AG09309 (cell line): ENCODE measurements at places on chromosomes 12 and 14.

- DNase-seq = no peak
These were observed 234.5 kb downstream of the IPO8 start for GRCh38 chr12:30461026-30461615.

GRCh38 chr14:56331592-56332216 lies 213.5 kb downstream of the PELI2 start:
- no peak for DNase-seq

DNA sequence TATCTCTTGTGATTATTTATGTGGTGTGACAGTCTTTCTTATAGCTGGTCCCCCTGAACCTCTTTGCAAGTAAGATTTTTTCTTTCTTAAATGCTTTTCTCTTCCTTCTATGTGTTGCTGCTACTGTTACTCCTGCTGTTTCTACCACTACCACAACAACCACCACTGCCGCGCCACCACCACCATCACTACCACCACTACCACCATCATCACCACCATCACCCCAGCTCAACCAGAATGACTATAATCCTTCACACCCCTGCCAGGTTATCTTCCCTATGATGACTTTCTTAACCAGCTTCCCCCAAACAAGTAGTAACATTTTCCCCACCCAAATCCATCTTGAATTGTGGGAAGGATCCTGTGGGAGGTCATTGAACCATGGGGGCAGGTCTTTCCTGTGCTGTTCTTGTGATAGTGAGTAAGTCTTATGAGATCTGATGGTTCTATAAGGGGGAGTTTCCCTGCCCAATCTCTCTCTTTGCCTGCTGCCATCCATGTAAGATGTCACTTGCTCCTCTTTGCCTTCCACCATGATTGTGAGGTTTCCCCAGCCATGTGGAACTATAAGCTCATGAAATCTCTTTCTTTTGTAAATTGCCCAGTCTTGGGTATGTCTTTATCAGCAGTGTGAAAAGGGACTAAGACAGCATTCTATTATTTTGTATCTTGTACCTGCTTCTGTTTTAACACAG lies 52.2 kb downstream of the CHST11 start:
- DNase-seq = no peak

GRCh38 chr14:91323031-91323430 lies 78.5 kb upstream of the GPR68 start:
- no peak for DNase-seq

DNA sequence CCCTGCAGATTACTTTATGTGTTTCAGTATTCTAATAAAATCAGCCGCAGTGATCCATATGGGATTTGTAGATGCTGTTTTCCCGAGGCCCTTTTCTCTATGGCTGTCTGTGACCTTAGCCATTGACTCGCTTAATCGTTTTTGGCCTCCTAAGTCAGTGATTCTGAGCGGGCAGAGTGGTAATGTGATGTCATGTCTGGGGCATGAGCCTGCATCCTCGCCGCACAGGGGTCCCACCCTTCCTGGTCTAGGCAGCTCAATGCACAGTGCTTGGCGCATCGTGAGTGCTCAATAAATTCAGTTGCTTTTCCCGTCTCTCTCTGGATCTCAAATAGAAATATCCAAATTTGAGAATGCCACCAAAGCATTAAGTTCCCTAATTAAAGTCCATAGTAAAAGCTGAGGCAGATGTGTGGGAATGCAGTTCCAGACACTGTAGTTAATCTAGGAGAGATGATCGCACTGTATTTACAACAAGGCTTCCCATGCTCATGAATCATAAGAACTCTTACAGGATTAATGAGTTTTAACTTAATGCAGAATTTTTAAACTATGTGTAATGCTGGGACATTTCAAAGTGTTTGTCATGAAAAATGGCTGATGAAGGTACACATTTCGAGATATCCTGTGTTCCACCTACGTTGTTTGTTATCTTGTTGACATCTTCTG lies 29.3 kb downstream of the HMGA2 start:
- peak; percentile 31 for DNase-seq

DNA sequence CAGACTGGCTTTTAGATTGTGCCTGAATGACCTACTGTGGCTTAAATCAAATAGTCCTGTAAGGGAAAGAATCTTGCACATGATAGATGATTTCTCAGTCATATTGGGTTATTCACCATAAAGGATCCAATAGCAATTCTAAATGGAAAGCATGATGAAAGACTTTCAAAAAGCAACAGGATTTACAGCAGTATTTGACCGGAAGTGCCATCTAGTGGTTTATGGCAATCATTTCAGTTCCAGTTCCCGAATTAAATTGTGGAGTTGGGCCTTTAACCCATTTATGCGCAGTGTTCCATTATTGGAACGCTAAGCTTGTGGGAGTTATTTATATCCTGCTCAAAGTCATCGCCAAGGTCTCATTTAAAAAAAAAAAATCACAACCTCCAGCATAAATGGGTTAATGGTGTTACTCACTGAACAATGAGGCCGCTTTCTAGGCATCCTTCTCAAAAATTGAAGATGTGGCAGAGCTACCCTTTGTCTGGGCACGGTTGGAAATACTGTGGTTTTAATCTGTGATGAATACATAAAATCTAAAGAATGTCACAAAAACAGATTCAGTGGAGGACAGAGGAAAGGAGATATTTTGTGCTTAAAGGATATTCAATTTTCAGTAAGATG lies 60.8 kb upstream of the REP15 start:
- DNase-seq = peak; percentile 42

DNA sequence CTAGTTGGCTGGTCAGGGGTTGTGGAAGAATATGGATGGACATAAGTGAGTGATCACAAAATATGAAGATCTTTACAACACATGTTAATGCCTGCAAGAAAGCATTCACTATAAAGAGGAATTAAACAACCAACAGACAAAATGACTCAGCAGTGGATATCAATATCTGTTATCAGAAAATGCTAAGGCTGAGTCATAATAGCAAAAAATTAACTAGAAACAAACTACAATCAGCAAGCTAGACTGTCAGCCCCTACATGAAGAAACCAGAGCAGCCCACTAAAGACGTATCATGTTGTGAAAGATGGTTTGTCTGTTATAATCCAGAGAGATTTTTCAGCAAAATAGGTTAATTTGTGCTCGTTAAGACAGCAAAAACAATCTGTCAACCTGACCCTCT lies 472.9 kb downstream of the NELL2 start:
- DNase-seq = no peak

- no peak for DNase-seq
These were observed 8.4 kb downstream of the PEX5 start for GRCh38 chr12:7197841-7198240.

DNA sequence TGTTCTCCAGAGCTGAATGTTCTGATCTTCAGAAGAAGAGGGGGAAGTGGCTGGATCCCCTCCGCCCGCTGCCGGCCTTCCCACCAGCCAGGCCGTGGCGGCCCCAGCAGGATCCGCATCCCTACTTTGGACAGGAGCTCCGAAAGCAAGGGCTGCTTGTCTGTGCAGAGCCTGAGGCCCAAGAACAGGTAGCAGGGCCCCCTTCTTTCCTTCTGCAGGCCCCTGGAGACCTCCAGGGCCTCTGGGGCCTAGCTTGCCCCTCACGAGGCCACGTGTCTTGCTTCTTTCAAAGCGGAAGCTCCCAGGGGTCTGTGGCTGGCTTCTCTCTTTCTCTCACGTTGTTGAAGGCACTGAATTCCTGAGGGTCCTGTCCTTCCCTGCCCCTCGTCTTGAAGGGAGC lies 13.2 kb downstream of the PGF start:
- DNase-seq = no peak

GRCh38 chr12:54028314-54029201 lies at the start of gene HOXC6:
TSS of gene HOXC6 (plus strand) at chr12:54028440. CDS start at chr12:54028522, 82 bp downstream.
- no peak for DNase-seq

DNA sequence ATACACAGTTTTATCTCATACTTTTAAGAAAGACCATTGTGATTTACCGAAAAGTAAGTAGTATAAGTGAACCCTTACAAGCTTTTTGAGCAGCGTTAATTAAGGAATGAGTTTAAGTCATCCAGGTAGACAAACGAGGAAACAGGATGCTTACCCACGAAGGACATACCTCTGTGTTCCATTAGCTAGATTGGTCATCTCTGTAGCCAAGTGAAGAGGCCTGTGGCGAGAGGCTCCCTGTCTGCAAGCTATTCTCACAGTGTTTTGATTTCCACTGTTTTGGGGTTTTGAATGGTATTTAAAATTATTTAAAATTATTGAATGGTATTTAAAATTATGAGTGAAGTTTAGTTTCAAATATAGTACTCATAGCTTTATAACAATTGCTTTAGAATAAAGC lies 342.1 kb upstream of the RGS6 start:
- DNase-seq = no peak

GRCh38 chr14:46840944-46841720 lies 189.6 kb upstream of the RPL10L start:
- no peak for DNase-seq

DNA sequence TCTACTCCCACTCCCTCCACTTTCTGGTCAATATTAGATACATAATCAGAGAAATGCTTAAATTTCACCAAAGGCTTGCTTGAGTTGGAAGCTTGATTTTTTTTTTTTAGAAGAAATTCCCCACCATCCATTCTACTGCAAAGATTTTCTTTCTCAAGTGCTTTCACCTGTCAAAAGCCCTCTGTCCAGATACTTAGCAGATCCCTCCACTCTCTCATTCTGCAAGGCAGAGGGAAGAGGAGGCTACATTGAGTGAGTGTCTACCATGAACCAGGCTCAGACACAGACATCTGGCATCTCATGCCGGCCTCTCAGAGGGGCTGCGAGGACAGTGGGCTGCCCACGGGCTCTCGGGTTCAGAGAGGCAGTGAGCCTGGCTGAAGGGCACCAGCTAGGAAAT lies 127.6 kb upstream of the GSC start:
- DNase-seq = no peak

DNA sequence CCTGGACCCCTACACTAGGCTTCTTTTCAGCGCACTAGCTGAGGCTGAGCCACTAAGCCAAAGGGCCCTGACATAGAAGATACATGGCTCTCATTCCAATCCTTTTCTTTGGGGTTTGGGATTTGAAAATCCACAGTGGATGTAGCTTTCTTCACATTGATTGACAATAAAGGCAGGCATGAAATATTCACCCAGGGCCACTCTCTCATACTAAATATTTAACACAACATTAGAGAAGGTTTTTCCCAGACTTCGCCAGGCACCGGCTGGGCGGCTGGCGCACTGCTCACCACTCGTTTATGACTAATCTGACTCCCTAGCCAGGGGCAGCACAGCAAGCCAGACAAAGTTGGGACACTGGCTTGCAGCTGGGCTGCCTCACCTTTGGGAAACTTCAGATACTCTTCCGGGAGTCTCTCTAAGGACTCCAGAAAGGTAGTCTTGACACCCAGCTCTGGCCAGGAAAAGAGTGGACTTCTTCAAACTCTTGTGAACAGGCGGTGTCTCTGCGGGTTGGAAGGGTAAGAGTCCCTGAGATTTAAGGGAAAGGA lies 699 bp upstream of the HOXC11 start:
- no peak for DNase-seq
